ENCODE measurements at places on chromosomes 3 and 15.
A peak's percentile ranks its signal among the peaks of the same experiment; 100 is the strongest.

DNA sequence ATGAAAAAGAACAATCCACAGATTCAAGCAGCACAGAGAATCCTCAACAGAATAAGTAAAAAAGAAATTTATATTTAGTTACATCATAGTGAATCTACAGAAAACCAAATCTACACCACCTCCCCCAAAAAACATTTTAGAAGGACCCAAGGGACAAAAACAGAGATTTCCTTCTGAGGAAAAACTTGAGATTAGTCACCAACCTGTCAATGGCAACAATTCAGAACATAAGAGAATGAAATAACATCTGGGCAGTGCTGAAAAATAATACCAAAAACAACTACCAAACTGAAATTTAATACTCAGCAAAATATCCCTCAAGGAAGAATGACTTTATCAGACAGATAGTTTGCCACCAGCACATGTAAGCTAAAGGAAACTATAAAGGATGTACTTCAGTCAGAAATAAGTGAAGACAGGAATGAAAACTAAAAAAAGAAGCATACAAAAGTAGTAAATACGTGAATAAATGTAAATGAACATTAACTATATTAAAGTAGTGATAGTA lies 260.7 kb downstream of the ULK4 start:
- no peak for DNase-seq

DNA sequence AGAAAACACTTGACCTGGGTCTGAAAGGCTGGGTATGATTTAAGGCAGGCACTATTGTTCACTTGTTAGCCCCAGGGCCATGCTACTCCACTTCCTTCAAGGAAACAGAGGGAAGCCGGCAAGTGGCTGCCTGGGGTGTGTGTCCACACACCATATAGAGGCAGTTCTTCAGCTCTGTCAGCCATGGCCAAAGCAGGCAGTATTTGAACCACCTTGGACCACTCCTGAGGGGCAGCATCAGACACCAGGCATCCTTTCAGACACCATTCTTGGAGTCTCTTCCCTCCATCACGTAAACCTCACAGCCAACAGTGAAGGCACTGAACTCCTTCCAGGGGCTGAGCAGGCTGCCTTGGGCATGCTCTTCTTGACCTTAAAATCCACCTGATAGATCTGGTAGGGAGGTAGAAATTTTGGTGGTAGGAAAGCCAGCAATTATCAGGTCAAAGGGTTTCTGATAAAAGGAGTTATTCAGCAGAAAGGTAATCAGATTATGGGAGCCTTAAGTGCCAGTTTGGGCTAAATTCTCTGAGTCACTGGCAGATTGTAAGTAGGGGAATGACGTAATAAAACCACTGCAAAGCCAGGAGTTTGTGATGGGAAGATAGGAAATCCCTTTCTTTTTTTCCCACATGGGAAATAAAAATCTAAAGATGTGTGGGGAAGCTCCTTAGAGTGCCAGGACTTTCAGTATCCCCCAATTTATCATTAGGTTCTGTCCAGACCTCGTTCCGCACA lies 20.2 kb downstream of the TGFBR2 start:
- DNase-seq: peak; percentile 73

DNA sequence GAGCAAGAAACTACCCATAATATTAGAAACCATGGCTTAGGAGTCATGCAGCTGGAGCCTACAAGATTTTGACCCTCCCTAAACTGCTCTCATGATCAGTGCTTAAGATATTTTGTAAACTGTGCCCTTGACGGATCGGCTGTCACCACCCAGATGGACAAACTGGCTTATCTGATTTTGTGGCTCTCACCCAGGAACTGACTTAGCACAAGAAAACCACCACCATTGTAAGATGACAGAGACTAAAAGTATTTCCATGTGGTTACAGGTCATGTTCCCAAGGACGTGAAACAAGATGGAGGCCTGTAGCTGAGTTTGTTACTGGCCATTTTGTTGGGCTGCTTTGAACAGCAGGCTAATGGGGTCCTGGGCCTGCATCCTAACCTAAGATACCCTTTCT lies 940.9 kb downstream of the OTOL1 start:
- DNase-seq: no peak

DNA sequence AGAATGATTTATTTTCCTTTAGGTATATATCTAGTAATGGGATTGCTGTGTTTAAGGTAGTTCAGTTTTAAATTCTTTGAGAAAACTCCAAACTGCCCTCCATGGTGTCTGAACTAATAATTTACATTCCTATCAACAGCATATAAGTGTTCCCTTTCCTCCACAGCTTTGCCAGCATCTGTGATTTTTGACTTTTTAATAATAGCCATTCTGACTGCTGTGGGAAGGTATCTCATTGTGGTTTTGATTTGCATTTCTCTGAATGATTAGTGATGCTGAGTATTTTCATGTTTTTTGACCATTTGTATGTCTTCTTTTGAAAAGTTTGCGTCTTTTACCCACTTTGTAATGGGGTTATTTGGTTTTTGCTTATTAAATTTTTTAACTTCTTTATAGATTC lies 571.6 kb upstream of the CCDC54 start:
- DNase-seq: no peak

- peak; percentile 6 for DNase-seq
Observed at GRCh38 chr3:44125246-44125645, 116.4 kb upstream of the TOPAZ1 start.

DNA sequence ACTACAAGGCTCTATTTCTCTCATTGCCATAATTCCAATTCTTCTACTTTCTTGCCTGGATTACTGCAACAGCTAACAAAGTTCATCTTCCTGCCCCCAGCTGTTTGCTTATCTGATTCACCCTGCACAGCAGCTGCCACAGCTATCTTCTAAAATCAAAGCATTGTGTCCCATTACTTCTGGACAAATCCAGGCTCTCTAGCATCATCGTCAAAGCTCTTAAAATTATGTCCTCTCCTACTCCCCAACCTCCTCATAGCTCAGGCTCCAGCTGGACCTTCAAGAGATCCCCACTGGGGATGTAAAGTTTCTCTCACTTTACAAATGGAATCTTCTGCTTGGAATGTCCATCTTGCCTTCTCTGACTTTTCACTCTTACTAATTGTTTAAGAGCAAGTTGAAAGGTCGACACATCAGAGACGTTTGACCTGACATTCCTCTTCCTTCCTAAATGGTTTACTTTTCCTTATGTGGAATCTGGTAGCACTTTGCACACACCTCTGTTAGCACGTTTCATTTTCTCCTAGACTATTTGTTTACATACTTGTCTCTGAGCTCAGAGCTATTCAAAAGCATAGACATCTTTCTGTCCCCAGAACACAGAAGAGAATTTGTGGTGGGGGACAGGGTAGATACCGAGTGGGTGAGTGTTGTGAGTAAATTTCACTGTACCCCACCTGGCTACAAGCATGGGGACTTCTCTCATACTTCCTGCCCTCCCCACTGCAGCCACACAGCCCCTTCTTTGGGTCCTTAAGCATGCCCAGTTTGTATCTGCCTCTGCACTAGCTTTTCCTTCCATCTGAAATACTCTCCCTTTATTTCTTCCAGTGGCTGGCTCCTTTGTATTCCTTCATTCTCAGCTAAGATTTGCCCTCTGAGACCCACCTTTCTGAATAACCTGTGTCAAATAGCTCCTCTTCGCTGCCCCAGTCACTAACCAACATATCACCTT lies 77.9 kb downstream of the SERPINI1 start:
- DNase-seq: peak; percentile 29

GRCh38 chr3:182327196-182327681 lies 466.1 kb upstream of the ATP11B start:
- no peak for DNase-seq

- no peak for DNase-seq
Observed at GRCh38 chr3:48899273-48899672, 591 bp upstream of the SLC25A20 start.

DNA sequence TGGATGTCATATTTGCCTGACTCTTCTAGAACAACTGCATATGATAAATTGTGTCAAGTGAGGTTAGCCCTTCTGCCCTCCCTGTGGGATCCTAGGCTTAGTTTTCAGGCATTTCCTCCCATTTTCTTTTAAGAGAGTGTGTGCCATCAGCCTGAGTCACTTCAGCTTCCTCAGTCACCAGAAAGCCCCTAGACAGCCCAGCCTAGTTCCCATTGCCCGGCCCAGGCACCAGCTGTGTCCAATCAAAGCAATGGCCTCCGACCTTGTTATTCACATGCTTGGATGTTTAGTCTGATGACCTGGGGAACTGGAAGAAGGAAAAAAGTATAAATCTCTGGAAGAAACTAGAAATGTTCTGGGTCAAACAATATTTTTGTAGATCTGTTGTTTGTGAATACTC lies 221.9 kb upstream of the LRIG1 start:
- DNase-seq: peak; percentile 96

DNA sequence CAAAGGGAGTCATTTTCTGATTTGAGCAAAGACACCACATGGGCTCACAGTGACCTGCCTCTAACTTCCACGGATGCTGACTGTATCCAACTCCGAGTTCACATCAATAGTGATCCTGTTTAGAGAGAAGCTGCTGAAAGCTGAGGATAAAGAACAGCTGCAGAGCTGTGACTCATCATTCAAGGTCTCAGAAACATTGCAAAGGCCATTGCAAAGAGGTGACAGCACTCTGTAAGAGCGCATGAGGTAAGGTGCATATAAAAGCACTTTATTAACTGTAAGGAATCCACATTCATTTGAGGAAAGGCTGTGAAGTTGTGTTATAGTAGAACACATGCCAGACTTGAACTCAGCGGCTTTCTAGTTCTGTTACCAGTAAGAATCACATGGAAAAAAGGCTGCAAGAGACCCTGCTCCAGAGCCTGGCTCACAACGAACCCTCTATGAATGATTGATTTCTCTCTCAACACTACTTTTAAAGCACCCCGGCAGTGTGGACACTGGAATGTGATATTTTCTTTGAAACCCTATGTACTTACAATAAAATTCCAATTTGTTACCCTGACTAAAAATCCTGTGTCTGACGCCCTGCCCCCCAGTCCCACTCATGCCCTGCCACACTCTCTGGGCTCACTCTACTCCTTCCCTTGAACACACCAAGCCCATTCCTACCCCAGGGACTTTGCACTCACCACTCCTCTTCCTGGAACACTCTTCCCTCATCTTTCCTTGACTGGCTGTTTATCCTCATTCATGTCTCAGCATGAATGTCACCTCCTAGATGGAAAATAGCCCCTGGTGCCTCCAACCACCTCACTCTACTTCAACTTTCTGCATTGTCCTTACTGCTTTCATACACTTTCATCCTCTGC lies 111.2 kb downstream of the LSM3 start:
- peak; percentile 73 for DNase-seq

DNA sequence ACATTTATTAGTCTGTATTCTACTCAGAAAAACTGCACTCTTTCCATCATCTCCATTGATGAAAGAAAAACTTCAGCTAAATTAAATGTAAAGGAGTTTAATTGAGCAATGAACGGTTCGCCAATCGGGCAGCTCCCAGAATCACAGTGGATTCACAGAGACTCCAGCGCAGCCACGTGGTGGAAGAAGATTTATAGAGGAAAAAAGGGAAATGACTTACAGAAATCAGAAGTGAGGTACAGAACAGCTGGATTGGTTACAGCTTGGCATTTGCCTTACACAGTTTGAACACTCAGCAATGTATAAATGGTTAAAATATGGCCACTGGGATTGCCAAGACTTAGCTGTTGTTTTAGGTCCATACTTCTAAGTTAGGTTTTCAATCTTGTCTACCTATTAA lies 2.8 kb upstream of the SUCLG2 start:
- DNase-seq: no peak

DNA sequence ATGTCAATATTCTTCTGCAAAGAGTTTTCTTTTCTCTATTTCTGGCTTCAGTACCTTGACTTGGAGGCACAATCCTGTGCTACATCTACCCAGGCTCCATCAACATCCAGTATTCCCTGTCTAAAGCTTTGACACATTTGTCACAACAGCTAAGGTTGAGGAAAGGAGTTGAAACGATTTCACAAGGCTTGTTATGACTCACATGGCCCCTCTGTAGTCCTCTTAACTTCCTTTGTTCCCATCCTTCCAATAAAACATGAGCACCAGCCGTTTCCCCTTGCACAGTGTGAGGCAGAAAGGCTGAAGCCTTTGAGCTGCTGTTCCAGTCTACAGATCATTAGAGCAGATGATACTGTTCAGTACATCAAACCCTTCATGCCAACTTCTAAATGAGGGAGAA lies 163.0 kb upstream of the TMCO5A start:
- DNase-seq: peak; percentile 45

DNA sequence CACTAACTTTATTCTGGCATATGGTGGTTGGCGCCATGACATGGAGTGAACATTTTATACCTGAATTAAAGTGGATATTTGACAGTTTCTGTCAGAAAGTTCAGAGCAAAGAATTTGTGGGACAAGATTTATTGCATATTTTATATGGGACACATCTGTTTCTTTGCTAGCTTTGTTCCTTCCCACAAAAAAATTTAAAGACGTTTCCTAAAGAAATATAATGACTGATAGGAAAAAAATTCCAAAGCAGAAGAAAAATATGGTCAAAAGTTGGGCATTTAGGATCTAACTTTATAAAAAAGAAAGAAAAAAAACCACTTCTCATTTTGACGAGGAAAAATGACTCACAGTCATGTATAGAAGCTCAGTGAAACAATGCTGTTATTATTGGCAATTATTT lies 101.6 kb downstream of the GREM1 start:
- DNase-seq: no peak

- no peak for DNase-seq
Observed at GRCh38 chr3:108008931-108009639, 81.7 kb downstream of the CD47 start.

GRCh38 chr3:169400205-169400604 lies 263.3 kb downstream of the MECOM start:
- no peak for DNase-seq

- DNase-seq: no peak
Observed at GRCh38 chr15:69755551-69756310, 303.1 kb downstream of the RPLP1 start.

DNA sequence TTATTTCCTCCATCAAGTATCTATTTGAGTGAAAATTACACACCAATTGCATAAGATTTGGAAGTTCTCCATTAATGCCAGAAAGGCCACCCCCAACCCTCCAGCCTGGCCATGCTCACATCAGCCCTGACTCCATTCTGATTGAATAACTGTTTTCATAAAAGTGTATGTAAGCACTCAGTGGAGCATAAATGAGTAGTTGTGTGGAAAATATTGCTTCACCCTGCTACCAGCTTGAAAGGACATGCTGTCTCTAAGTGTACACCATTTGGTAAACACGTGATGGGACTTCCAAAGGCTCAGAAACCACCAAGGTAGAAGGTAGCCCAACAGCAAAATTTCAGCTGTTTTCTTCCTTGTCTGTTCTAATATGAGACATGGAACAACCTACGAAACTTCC lies 393.8 kb downstream of the ZNF385D start:
- no peak for DNase-seq

GRCh38 chr15:73436613-73437012 lies 6.4 kb upstream of the REC114 start:
- DNase-seq: no peak

- DNase-seq: no peak
Observed at GRCh38 chr3:106573605-106574004, 704.8 kb upstream of the CBLB start.

DNA sequence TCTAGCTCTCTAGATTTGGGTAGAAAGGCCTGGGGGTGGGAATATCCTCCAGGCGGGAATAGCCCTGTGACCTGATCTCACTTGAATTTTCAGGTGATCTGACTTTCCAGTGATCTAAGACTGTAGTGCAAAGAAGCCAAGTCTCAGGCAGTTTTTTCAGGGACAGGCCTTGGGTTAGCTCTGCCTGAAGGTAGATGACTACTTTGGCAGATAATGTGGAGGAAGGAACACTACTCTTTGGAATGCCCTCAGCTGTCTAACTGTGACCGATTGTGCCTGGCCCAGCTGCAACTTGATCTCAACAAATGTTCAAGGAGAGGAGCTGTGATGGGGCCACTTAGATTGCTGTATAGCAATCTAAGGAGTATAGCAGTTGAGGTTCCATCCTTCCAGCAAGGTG lies 193.7 kb downstream of the TCF12 start:
- DNase-seq: no peak

- peak; percentile 33 for DNase-seq
Observed at GRCh38 chr3:13091898-13092611, 18.8 kb upstream of the IQSEC1 start.

Measured in HCEC 1CT (cell line).